ENCODE measurements at places on chromosomes 13 and 19.

GRCh38 chr19:10988921-10989320 is 28.1 kb downstream of the SMARCA4 start:
- DNase-seq: no peak

DNA sequence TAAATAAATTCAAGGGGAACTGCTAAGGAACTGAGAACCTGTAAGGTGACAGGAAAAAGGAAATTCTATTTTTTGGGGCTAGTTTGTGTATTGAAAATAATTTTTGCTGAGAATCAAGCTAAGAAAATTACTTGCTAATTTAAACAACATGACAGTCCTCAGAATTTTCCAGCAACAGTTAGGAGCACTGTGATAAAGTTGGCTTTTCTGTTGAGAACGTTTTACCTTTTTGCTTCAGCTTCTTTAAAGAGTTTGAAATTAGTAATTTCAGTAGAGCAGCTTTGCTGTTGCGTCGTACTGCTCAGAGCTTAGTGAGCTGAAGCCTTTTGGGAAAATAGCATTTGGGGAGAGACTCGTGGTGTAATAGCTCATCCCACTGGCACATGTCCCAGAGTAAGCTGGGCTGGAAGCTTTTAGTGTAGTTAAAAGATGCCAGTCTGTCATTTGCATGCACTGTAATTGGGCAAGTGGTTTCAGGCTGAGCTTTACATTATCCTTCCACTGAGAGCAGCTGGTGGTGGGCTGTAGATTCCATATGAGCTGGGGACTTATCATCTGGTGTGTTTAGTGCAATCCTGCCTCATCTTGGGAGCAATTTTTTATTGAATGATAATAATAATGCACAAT is 69.8 kb downstream of the LRCH1 start:
- peak; percentile 81 for DNase-seq

GRCh38 chr19:3283886-3284657 is 59.6 kb downstream of the CELF5 start:
- no peak for DNase-seq

GRCh38 chr13:60754211-60755090 is 357.4 kb downstream of the TDRD3 start:
- DNase-seq: no peak

DNA sequence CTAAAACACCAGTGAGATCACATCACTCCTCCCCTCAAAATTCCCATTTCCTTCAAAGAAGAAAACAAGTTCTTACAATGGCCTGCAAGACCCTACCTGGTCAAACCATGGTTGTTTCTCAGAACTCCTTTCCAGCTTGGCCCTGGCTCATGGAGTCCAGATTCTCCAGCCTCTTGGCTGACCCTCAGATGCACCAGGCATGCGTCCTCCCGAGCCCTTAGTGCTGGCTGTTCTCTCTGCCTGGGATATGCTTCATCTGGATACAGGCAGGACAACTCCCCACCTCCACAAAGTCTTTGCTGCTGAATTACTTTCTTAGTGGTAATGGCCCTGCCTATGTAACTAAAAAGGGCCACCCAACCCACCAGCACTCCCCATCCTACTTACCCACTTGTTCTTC is 94.3 kb downstream of the MBNL2 start:
- DNase-seq: no peak

DNA sequence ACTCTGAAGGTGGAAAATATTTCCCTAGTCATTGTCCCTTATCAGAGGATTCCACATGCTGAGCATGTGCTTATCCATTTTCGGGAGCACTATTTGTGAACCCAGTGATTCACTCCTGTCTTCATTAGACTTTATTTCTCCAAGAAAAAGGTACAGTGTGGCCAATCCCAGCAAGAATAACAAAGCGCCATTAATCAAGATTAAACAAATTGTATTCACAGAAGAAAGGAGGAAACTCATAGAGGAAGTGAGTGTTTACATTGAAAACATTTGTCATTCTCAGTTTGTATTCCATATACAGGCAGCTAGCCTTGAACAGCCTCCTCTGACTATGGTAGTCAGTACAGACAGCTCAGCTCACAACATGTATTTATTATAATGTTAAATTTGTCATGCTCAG is 1669.9 kb upstream of the SPRY2 start:
- no peak for DNase-seq

- DNase-seq: no peak
These were observed 1223.5 kb downstream of the SLITRK1 start for GRCh38 chr13:82658811-82659210.

Data from WERI-Rb-1 (cell line).